ENCODE measurements at places on chromosomes 4 and X.
A peak's percentile ranks its signal among the peaks of the same experiment; 100 is the strongest.

- DNase-seq: no peak
These were observed 59.4 kb upstream of the MAGEB2 start for GRCh38 chrX:30156009-30156408.

DNA sequence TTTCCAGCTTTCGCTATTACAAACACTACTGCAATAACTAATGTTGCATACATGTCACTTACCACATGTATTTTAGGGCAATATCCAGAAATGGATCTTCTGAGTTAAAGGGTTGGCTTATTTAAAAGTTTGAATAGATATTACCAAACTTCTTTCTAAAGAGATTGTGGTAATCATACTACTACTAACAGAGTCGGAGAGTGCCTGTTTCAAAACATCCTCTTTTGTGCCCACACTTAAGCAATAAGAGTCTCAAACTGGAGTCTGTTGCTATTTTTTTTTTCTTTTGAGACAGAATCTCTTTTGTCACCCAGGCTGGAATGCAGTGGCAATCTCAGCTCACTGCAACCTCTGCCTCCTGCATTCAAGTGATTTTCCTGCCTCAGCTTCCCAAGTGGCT lies 35.8 kb downstream of the FGFBP1 start:
- DNase-seq: no peak

- DNase-seq: no peak
These were observed 4.8 kb upstream of the TENM3 start for GRCh38 chr4:182238355-182238931.

DNA sequence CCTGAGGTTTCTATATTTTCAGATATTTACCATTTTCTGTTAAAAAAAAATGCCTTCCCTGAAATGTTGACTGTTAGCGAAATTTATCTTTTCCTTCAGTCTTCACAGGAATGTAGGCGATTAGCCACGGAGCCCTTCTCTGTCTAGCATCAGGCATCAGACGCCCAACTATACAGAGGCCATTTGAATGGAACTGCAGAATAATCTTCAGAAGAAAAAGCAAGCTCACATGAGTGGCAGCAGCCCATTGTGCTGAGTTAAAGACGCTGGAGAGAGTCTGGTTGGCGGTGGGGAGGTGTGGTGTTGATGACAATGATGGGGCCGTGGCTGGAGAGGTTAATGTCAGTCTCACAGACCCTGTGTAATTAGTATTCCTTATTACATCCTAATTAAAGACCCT lies 196.8 kb upstream of the LEF1 start:
- DNase-seq: no peak

DNA sequence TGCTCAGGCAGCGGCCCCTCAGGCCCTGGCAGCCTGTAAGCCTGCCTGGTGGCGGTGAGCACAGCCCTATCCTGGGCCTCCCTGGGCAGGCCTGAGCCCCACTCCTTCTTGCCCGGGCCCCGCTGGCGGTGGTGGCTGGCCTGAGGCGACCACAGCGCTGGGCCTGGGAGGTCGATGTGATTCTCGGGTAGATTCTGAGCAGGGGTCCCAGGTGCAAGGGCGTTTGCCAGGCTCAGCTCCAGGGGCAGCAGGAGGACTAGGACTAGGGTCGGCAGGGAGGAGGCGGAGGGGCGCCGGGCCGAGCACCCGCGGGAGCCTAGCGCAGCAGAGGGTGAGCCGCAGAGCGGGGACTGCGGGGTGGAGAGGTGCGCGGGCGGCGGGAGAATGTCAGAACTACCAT lies 17.0 kb downstream of the FAM9A start:
- DNase-seq: no peak

- no peak for DNase-seq
These were observed 570.7 kb downstream of the PCDH7 start for GRCh38 chr4:31290836-31291235.

- DNase-seq: no peak
These were observed 59.8 kb downstream of the MRPL1 start for GRCh38 chr4:77922158-77923094.

- DNase-seq: no peak
These were observed 95.0 kb downstream of the ARX start for GRCh38 chrX:24920769-24921168.

GRCh38 chrX:14712096-14712495 lies 160.8 kb downstream of the FANCB start:
- no peak for DNase-seq

DNA sequence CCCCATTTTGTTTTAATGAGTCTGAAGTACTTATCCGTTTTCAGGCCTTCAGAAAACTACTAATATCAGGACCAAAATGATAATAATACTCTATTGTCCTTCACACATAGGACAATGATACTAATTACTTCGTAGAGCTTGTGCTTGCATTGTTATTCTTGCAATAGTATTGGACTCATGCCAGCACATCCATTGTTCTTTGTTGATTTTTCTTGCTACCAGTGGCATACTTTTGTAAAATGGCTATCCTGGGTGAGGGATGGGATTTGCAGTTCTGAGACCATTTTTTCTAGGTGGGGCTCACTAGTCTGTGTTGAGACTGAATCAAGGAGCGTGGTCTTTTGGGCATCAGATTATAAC lies 195.3 kb downstream of the MAML3 start:
- DNase-seq: no peak

GRCh38 chr4:114286262-114286810 lies 306.9 kb upstream of the ARSJ start:
- no peak for DNase-seq

DNA sequence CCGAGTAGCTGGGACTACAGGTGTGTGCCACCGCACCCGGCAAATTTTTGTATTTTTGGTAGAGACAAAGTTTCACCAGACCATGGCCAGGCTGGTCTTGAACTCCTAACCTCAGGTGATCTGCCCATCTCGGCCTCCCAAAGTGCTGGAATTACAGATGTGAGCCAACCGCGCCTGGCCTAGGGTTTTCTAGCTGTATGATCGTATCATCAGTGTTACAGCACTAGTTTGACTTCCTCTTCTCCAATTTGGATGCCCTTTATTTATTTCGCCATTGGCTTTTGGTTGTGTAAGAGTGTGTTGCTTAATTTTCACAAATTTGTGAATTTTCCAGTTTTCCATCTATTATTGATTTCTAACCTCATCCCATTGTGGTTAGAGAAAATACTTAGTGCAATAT lies 5.2 kb downstream of the TKTL1 start:
- no peak for DNase-seq

- no peak for DNase-seq
These were observed 294.4 kb downstream of the INPP4B start for GRCh38 chr4:142551517-142552305.

- no peak for DNase-seq
These were observed 9.0 kb downstream of the HMGB2 start for GRCh38 chr4:173325007-173325736.

- DNase-seq: no peak
These were observed 13.5 kb downstream of the HERC3 start for GRCh38 chr4:88605736-88606135.

- no peak for DNase-seq
These were observed 38.9 kb upstream of the BCLAF3 start for GRCh38 chrX:20029728-20030127.

GRCh38 chr4:180784940-180785339 lies 1458.3 kb upstream of the TENM3 start:
- DNase-seq: no peak

DNA sequence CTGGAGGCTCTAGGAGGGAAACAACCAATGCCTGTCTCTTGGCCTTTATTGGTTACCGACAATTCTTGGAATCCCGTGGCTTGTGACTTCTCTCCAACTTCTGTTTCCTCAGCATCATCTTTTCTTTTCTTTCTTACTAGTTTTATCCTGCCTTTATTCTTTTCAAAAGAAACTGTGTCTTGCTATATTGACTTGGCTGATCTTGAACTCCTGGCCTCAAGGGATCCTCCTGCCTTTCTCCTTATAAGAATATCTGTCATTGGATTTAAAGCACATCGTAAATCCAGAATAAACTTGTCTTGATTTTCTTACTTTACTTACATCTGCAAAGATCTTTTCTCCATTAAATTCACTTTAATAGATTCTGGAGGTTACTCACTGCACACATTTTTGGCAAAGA lies 49.9 kb upstream of the UGT2B10 start:
- no peak for DNase-seq

DNA sequence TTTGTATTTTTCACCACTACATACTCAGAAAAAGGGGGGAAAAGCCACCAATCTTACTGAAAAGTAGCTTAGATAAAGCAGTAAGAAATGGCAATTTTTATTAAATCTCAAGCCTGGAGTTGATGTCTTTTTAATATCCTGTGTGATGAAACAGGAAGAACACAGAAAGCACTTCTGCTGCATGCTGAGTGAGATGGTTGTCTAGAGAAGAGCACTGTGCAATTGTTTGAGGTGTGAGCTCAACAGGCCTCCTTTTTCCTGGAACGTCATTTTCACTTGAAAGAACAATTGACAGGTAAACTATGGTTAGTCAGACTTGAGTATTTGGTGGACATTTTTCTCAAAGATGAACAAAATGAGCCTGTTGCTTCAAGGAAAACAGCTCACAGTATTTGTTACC lies 73.9 kb downstream of the RTL5 start:
- no peak for DNase-seq

DNA sequence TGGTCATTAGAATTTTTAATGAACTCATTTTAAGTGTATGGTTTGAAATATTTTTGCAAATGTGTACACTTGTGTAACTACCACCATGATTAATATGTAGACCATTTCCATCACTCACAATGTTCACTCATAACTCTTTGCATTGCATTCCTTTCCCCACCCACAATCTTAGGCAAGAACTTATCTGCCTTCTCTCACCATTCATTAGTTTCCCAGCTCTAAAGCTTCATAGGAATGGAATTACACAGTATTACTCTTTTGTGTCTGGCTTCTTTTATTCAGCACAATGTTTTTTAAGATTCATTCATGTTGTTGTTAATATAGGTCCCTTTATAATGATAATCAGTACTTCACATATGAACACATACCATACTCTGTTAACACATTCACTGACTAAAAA lies 106.1 kb downstream of the ARAP2 start:
- DNase-seq: no peak

GRCh38 chrX:101658661-101659491 lies 774 bp downstream of the ARMCX2 start:
- DNase-seq: peak; percentile 12

DNA sequence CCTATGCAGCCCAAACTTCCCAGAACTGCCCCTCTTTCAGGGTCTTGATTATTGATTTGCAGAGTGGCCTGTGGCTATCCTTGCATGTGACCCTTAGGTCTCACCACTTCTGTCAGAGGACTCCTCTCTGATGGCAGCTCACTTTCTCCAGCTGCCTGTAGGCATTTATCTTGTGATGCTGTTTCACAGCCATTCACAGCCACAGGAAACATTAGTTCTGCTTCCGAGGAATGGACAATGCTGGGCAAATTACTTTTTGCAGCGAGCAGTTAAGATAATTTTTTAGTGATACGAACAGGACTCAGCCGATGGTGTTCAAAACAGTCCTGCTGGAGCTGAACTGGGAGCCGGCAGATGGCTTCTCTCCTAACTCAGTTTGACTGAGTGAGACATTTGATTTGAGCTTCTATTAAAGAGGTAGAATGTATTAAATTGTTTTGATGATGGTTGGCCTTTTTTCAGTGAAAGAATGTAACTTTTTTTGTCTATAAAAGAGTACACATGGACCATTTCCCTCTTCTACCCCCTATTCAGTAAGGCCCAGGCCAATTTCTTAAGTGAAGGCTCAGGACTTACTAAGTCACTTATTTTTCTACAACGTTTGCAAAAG lies 58.4 kb upstream of the TMEM150C start:
- no peak for DNase-seq

GRCh38 chrX:15911734-15912550 lies 57.3 kb upstream of the AP1S2 start:
- no peak for DNase-seq

- no peak for DNase-seq
These were observed 5.8 kb downstream of the CMC4 start for GRCh38 chrX:155065035-155065734.

GRCh38 chrX:7164174-7164573 lies 16.2 kb upstream of the PUDP start:
- no peak for DNase-seq

DNA sequence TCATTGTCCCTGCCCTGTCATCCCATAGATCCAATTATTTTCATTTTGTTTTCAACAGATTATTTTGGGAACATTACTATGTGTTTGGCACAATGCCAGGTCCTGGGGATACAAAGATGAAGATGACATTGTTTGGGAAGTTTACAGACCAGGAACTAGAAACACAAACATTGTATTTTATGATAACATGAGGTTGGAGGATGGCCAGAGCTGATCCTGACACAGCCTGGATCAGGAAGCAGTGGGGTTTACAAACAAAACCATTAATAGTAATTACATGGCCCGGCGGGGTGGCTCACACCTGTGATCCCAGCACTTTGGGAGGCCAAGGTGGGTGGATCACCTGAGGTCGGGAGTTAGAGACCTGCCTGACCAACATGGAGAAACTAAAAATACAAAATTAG lies 29.9 kb downstream of the CLRN2 start:
- DNase-seq: no peak

- no peak for DNase-seq
These were observed 1006.3 kb upstream of the AGA start for GRCh38 chr4:178448372-178449035.

GRCh38 chrX:18931972-18932371 lies 51.9 kb downstream of the PHKA2 start:
- no peak for DNase-seq

DNA sequence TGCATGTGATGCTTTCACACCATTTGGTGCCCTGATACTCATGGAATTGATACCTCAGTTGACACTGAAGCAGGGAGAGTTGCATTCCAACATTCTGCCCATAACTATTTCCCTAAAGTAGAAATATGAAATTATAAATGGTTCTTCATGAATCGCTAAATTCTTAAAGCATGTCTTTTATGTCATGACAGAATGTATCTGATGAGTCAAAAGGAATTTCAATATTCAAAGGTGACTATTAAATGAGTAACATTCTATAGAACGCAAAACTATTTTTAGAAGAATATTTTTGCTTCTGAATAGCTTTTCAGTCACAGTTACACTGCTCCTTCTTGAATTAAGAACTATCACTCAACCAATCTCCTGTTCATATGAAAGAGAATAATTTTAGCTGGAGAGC lies 152.8 kb downstream of the ADGRA3 start:
- DNase-seq: no peak
